ENCODE measurements at places on chromosomes 2 and 18.

DNA sequence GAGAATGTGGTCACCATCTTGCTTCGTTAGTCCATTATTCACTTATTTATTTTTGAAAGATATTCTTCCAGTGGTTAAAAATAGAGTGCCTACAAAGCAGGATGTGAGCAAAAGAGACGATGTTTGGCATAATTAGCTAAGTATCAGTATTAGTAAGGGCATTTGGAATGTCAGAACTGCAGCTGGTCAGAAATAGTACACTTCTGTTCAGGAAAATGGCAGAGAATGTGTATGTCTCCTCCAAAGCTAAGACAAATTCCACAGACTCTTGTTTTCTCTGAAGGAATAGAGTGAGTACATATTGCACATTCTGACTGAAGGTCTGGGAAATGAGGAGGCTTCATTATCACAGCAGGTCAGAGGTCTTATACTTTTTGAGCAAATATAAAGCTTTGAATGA, 209.0 kb downstream of the L3MBTL4 start:
- DNase-seq: no peak

DNA sequence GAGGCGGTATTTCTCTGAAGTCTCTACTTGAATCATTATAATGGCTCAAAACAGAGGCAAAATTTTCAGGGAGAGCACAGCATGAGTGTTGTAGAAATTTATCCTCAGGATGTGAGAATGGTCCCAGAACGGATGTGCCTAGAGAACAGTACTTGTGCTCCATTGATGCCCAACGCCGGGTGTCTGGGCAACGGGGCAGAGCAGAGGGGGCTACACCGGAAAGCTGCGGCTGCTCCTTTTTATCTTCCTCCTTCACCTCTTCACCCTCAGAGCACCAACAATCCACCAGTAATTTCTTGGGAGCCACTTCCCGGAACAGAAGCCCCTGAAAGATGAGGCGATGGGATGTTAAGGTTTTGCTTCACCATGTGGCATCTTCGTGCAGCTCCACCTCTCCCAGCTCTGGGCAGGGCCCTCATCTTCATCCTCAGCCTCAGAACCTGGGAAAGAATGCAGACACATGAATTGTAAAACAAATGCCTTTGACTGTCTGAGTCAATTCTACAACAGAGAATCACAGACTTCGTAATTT, 71.5 kb downstream of the PTGR3 start:
- no peak for DNase-seq

DNA sequence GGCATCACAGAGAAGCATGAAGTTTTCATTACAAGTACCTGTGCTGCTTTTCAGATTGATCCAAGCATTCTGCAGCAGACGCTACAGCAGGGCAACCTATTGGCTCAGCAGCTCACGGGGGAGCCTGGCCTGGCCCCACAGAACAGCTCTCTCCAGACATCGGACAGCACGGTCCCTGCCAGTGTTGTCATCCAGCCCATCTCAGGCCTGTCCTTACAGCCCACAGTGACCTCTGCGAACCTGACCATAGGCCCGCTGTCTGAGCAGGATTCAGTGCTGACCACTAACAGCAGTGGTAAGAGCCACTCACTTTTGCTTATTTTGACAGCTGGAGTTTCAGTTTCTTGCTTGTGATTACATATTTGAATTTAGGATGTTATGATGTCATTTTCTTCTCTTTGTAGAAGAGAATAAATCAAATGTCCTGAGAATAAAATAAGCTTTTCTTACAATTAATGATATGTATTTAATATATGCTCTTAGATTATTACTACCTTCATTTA, 104.9 kb downstream of the ZNF236 start:
- peak; percentile 5 for DNase-seq

DNA sequence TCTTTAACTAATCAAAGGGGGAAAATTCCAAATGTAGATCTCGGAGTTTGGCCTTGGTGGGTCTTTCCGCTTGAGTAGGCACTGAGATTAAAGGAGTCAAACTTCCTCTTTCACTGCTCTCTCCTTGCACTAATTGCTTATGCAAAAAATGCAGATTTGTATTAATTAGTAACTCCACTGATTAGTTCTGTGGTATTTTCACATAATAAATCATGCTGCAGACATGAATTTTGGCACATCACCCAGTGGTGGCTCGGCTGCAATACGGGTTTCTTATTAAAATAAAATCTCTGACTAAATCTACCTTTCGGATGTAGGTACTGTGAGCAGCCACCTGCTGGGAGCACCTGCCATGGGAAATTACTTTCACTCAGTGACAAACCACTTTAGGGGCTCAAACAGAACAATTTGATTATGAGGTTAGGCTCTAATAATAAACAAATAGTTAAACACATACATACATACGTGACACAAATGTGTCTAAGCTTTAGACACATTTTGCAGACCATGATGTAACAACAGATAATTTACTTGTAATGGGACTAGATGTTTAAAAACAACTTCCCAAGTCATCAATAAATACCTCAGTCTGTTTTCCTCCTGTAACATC, 6.4 kb upstream of the NEUROD1 start:
- peak; percentile 64 for DNase-seq

GRCh38 chr2:47211497-47212011, 56.4 kb upstream of the STPG4 start:
- DNase-seq: no peak

- DNase-seq: no peak
Observed at GRCh38 chr2:168152902-168153530, 94.4 kb downstream of the STK39 start.

- peak; percentile 63 for DNase-seq
Observed at GRCh38 chr18:69622961-69623360, 222.3 kb downstream of the DOK6 start.

DNA sequence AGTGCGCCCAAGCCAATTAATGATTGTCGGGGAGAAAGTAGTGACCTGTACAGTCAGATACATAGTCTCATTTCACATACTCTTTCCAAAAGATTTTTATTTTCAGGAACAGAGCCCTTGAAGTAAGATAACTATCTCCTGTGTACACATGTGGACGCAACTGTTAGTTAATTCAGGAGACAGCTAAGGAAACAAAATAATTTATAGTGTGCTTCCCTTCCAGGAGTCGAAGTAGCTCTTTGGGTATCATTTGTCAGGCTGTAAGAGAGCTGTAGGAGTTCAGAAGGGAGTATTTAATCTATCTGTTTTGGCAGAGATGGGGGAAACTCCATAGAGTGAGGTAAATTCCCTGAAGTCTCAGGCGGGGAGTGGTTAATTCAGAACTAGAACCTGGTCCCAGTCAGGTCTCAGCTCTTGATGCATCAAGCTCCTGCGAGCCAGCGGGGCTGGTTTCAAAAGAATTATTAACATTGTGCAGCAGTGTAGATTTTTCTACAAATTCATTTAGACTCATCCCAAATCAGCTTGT, 63.0 kb downstream of the MAPK4 start:
- DNase-seq: no peak

DNA sequence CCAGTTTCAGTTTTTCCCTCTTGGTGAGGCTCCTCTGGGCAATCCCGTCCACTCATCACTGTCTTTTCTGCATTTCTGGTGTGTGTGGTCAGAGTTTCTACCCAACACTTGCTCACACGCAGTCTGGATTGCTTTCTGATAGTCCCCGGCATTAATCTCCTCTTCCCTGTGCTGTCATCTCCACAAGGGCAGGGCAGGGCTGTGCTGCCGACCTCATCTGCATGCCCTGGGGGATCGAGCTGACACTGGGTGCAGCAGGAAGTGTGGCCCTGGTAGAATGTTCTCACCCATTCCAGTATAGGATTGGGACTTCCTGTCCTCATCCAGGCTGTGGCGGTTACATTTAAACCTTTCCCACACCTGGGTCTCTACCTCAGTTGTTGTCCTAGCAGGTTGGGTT, 80.0 kb upstream of the FAM136A start:
- no peak for DNase-seq

GRCh38 chr2:107437807-107438206, 388.9 kb upstream of the RGPD4 start:
- DNase-seq: no peak

DNA sequence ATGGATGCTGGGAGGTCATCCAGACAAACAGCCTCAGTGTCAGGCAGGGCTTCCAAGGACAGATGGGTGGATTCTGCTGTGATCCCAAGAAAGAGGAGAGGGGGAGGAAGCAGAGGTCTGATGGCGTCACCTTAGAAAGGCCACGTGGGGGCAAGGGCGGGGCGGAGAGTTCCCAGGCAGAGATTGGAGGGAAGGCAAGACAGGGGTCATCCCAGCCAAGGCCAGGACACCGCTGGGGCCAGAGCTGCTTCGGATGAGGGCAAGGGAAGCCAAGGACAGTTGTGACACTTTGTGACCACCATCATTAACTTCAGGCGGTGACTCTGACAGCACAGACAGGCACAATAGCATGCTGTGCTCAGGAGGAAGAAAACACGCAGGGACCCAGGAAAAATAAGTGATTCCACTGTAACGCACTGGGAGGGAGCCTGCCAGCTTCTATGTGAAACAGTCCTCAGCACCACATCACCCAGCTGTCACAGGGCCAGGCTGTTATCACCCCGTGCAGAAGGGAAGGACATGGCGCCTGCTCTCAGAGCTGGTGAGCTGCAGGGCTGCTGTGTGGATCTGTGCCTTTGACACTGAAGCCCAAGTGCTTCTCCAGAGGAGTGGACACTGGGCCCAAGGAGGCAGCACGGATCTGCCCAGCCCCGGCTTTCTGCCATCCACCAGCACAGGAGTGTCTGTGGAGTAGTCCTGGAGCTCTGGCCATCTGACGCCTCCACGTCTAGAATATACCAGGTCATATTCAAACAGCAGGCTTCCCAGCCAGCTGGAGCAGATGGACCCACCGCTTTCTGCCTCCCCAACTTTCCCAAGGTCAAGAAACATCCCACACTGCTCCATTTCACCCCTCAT, 204.1 kb downstream of the NDUFA10 start:
- DNase-seq: no peak

DNA sequence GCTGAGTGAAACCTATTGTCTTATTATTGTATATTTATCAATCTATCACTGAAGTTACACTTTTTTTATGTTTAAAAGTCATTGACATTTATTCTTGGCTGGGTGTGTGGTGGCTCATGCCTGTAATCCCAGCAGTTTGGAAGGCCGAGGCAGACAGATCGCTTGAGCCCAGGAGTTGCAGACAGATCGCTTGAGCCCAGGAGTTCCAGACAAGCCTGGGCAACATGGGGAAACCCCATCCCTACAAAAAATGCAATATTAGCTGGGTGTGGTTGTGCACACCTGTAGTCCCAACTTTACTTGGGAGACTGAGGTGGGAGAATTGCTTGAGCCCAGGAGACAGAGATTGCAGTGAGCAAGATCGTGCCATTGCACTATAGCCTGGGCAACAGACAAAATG, 97.8 kb downstream of the EPC2 start:
- DNase-seq: no peak

- DNase-seq: no peak
Observed at GRCh38 chr2:43154685-43155084, 71.7 kb downstream of the ZFP36L2 start.

- peak; percentile 67 for DNase-seq
Observed at GRCh38 chr18:14086458-14087231, 45.6 kb downstream of the ZNF519 start.

- DNase-seq: no peak
Observed at GRCh38 chr18:46224181-46224775, 120.1 kb downstream of the HAUS1 start.

DNA sequence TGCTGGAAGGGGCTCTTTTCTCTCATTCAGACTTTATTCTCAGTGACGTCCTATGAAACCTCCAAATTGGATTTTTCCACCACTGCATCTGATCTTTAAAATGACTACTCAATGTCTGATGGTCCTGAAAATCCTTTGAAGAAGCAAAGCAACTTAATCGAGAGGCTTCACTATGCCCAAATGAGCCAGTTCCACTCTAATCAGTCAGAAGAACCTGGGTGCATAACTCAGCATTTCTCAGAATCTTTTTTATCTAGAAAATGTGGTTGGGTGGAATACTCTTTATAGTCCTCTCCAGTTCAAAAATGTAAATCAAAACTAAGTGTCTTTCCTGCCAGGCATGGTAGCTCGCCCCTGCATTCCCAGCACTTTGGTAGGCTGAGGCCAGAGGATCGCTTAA, 60.7 kb downstream of the PRELID3A start:
- no peak for DNase-seq

GRCh38 chr18:40911582-40912254, 1043.3 kb upstream of the PIK3C3 start:
- no peak for DNase-seq

DNA sequence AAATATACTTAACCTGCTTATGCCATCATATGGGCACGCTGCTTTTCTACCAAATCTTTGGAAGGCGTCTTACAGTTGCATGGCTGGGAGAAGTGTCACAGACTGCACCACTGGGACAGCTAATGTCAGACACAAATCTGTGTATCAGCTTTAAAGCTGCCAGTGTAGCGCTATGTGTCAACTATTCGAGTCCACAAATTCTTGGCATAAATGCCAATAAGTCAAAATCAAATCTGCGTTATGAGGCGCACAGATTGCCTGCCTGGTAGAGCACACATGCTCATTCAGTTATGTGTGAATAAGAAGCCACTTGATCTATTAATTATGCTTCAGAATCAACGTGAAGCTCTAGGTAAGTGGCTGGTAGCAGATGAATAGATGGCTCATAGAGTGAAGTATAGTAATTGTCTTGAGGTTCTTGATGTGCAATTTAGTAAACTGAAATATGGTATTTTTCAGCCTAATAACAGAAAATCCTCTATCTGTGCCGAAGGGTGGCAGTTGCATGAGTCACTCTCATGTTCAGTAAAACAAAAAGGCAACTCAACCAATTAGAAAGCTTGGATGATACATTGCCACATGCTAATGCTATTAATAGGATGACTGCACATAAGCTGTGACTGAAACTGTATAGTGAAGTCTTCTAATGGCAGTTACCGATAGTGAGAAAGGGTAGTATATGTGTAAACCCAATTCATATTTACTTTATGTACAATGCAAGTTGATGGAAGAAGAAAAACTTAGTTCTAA, 52.0 kb downstream of the DCC start:
- DNase-seq: no peak

- DNase-seq: no peak
Observed at GRCh38 chr2:5070257-5070656, 621.9 kb upstream of the SOX11 start.

DNA sequence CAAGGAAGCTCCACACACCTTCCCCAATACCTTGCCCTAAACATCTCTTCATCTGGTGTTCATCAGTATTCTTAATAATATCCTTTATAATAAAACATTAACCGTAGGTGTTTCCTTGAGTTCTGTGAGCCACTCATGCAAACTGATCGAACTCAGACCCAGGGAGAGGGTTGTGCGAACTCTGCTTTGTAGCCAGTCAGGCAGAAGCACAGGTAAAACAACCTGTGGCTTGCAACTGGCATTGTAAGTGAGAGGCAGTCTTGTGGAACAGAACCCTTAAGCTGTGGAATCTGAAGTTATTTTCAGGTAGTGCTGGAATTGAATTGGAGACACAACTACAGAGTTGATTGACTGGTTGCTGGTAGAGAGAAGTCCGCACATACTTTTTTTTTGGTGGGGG, 4.7 kb downstream of the BUB1 start:
- no peak for DNase-seq

DNA sequence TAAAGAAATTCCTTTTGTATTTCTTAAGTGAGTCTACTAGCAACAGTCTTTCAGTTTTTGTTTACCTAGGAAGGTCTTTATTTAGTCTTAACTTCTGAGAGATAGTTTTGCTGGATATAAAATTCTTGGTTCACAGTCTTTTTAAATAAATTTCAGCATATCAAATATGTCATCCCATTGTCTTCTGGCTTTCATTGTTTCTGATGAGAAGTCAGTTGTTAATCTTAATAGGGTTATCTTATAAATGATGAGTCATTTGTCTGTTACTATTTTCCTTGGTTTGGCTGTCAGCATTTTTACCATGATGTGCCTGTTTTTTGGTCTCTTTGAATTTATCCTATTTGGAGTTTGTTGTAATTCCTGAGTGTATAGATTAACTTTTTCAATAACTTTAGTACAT, 129.3 kb downstream of the FAM210A start:
- DNase-seq: no peak
